ENCODE measurements at places on chromosomes 1 and 21.

- DNase-seq: no peak
Measured at GRCh38 chr1:15771836-15772515, 13.4 kb downstream of the FBLIM1 start.

GRCh38 chr1:79716447-79716846 is 709.9 kb upstream of the ADGRL4 start:
- no peak for DNase-seq

DNA sequence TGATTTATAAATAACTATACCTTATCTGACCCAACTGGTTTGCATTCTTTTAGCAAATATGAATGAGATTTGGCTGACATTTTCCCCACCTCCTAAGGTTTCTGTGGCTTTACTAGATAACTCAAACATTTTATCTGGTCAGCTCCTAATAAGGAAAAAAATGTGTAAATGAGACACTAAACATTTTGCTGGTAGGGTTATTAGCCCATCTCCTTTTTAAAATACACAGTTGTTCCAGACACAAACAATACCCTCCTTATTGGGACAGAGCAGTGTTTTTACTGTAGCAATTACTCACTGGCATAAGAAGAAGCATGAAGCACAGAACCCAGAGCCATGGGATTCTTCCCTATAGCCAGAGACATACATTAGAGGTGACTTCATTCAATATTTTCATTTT is 53.8 kb upstream of the NUF2 start:
- no peak for DNase-seq

DNA sequence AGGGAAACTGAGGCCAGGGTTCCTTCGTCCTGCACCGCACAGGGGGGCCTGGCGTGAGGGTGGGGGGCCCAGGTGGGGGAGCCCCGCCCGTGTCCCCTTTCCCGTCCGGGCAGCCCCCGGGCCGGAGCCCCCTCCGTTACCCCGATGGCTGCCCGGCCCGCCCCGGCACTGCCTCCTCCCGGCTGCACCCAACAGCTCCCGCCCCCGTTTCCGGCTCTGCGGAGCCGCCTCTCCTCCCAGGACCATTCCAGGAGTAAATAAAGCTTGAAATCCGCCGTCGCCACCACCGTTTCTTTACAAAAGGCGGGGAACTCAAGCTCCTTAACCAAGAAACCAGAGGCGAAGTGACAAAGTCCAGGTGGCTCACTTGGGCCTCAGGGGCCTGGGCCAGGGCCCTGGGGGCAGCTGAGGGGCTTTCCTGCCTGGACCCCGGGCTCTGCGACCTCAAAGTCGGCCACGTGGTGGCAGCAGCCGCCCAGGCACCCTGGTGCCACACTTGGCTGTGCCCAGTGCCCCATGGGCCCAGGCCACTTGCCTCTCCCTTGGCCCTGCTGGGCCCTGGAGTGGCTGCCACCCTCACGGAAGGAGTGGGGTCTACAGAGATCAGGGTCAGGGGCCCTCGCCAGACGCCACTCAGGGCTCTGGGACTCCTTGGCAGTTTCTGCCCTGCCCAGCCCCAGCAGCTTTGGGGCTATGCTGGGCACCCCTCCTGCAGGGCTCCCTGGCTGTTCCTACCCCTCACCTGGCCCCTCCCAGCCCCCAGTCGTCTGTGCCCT is 514 bp upstream of the FAAP20 start:
- DNase-seq: peak; percentile 70

DNA sequence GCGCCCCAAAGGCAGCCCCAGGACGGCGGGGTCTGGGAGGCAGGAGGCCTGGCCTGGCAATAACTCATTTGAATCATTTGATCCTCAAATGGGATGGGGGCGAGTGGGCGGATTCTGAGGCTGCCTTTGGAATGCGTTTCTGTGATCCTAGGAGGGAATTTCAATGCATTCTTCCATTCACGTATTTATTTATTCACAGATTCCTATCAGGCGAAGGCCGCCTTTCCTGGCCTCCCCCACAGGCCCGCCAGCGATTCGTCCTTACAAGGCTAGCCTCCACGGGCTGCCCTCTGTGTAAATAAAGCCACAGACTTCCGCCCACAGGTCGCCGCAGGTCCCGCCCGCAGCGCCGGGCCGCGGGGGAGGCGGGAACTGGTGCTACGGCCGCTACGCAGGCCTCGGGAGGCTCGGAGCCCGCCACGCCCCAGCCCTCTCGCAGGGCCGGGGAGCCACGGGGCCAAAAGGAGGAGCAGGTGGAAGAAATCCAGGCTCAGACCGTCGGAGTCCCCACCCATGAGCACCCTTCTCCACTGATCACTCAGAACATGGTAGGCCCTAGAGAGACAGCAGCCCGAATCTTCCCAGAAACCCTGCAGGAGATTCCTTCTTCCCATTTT is 31.3 kb upstream of the JUN start:
- DNase-seq: peak; percentile 25

DNA sequence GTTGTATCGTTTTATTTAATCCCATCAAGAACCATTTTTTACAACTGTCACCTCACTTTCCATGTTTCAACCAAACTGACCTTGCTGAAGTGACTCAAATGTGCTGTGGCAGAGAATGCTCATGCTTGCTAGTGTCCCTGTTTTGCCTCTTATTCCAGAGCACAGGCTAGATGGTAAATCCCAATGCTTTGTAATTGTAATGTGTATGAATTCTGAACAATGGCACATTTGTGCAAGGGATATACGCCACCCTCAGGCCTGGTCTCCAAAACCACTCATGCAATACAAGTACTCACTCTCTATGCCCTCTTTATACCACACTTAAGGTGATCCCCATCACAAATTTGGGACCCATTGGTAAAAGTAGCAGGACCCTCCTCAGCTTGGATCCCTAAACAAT is 313.6 kb downstream of the HHIPL2 start:
- no peak for DNase-seq

- no peak for DNase-seq
Measured at GRCh38 chr1:13700521-13701270, 708 bp downstream of the PRDM2 start.

DNA sequence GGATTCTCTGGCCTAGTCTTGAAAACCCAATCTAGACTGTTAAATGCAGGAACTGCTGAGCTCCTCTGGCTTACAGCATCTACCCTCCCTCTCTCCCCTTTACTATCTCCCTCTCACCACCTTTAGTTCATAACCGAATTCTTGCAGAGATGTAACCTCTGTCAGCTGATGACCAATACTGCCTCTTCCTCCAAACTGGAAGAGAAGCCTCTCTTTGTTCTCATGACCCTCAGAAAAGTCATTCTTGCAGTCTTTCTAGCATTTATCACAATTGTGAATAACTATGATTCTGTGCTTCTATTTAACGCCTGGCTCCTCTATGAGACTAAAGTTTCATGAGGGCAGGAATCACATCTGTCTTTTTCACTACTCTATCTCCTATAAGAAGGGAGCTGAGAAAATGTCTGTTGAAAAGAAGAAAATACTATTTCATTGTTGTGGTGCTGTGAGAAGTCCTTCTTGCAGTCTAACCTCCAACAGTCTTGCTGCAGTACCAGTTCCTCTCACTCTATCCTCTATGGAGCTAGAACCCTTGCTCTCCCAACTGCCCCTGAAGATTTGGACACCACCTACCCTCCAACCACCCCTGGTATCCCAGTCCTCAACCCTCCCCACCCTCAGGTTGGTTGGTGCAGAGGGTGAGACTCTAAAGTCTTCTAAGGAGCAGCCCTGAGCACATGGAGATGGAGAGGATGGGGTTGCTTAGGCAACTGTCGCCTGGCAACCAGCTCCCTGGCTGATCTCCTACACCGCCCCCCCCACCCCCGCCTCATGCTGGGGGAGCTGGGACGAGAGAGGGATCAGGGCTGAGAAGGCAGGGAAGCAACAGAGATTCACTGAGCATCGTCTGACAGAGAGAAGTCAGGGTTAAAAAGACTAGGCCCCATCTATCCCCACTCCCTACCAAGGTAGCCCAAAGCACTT is 13.9 kb downstream of the MEF2D start:
- DNase-seq: no peak

DNA sequence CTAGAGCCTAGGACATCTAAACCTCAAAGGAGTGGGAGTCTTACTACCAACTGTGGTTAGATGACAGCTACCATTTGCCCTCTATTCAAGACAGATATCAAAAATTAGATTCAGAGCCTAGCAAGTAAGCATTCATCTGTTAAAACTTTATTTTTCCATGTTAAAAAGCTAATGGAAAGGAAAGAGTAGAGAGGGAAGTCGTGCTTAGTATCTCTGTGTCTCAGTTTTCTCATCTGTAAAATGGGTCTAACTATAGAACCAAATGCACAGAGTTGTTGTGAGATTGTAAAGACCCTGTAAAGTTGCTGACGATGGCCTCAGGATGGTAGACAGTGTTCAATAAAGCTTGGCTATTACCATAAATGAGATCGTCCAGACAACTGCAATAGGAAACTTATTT is 428.5 kb upstream of the RUNX1 start:
- DNase-seq: no peak

DNA sequence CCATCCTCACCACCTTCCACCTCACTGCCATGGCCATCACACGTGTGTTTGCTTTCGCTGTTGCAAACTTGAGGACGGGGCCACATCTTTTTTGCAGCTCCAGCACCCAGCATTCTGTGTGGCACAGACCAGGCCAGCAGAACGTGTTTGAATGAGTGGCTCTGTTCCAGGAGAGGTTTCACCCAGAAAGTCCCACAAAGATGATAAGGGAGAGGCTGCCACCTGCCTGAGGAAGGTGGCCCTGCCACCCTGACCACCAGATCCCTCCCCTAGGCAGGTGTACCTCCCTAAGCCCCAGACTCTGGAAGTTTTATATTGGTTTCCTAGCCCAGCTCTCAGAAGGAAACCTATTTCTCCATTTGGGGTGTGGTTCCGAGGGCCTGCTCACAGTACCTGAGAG is 252.1 kb downstream of the KAZN start:
- no peak for DNase-seq

GRCh38 chr1:81149649-81150325 is 650.9 kb upstream of the ADGRL2 start:
- no peak for DNase-seq

DNA sequence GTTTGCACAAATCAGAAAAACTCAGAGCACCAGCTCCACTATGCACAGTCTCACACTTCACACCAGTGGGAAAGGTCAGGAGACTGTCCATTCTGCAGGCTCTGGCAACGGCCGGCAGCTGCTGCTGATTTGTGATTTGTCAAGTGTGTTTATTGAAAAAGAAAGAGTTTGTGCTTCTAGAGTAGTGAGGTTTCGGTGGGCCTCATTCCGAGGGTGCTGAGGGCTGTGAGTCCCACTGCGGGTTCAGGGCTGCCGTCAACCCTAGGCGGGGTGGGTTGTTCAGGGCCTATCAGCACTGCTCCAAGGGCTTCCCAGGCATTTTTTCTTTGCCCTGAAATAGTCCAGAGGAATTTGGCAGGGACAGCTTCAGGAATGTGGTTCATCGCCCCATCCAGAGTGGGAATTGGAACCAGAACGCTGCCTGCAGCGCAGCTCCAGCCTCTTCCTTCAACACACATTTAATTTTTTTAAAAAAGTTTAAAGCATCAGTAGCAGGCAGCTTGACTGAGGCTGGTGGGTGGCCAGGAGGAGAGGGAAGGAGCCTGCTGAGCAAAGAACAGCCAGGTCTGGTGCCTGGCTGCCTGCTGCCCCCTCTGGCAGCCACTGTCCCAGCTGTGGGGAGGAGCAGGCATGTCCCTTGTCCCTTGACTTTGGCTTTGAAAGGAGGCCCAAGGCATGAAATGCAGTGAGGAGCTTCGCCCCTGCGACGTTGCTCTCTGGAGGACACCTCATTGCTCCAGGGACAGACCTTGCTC is 19.7 kb downstream of the STUM start:
- no peak for DNase-seq

DNA sequence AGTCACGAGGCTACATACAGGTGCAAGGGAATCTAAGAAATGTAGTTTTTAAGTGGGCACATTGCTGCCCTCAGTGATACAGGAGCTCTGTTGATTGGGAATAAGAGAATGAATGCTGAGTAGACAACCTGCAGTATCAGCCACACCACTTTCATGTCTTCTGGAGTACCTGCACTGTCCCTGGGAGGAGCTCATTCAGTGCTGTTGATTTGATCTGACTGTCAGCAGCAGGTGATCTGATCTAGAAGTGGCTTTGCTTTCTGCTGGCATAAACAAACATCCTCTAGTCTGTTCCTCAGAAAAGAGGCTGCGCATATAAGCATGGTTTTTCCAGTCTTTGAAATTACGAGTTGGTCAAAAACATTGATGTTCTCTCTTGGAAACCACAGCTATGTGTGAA is 35.5 kb upstream of the LRRC52 start:
- no peak for DNase-seq

DNA sequence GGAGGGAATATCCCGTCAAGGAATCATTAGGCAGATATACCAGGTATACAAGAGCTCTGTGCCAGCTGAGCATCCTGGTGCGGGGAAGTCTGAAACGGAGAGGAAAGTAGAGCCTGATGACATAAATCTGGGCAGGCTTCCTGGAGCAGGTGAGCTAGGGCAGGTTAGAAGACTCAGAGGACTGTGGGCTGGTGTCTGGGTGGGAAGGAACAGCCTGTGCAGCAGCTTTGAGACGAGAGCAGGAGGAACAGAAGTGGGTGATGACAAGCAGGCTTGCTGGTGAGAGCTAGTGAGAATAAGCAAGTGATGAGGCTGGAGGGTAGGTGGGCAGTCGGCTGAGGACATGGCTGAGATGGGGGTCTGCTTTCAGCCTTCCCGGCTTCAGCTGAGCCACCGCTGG is 6.7 kb downstream of the CELSR2 start:
- DNase-seq: no peak

DNA sequence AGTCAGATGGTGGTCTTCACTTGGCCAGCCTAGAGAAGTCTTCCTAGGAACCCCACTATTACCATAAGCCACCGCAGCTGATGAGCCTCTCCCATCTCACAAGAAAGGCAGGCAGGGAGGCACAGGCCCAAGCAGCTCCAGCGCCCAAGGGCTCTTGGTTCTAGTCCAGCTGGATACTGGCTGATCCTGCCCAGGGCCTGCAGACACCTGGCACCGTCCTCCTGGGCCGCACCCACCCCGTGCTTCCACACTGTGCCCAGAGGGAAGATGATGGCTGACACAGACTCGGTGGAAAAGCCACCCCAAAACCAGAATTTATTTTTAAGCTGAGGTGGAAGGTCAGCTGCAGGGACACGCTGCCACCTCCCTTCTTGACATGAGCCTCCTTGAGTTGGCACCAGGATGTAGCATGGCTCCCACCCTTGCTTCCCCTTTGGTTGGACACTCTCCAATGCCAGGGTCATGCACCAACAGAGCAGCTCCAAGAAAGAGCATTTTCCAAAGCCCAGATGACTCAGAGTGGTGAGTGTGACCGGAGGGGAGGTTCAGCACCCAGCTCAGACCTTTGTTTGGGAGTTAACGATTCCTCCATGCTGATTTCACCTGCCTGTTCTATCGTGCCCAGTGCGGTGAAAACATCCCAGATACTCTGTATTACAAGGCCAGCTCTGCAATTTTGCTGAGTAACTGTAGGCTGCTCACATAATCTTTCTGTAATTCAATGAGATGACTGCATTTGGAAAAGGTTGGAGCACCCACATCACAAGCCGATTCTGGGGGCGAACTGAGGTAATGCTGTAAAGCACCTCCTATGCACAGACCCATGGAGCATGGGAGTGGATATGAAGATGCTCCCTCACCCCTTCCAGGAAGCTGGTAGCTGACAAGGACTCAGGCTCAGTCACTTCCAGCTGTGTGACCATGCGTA is 63.1 kb upstream of the SLC2A1 start:
- no peak for DNase-seq

GRCh38 chr1:100950781-100951180 is 54.9 kb downstream of the SLC30A7 start:
- DNase-seq: no peak

GRCh38 chr1:28510273-28510969 is 4.6 kb downstream of the RCC1 start:
- peak; percentile 76 for DNase-seq

All from Kasumi-1 (cell line).